Right renal cortex interstitium (tissue), 3 donors: ENCODE measurements at places on chromosomes 12 and 14. TPM values are rescaled to one million over a fixed set of nuclear protein-coding genes. Genes with fewer than 3 reads are reported as not detected.

The KRT72 gene
- polyA plus RNA-seq = not detected

The TNS2 gene
- polyA plus RNA-seq = 78.2 TPM

The ACRBP gene
- 3.5 TPM for polyA plus RNA-seq

DNA sequence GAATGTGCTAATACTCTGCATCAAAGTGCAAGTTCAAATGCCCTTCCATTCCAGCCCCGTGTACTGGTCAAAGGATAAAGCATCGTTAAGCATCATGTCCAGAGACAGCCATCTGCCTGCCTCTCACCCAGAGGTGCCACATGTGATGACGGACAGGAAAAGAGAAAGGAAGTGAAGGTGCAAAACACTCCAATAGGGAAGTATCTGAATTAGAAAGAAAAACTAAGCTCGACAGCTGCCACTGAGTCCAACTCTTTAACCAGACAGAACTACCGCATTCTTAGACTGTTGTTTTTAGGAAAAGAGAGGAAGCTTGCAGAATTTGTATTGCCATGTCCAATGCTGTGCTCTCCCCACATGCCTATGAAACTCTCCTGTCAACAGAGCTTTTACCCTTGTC is 465.0 kb upstream of the SOX5 start:
- no peak for DNase-seq

DNA sequence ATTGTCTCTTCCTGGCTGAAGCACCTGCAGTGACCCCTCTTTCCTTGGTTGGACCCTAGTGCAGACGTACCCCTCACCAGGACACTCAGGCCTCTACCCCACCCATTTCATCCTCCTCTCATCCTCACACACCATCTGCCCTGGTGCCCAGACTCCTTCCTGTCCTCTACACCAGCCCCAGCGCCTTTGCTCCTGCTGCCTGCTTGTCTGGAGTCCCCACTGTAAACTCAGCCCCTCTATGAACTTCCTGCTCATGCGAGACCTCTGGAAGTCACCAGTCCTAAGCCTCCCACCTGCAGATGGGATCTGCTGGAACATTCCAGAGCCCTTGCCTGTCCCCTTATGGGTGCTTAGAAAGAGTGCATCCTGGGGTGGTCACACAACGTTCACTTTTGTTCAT is 242.5 kb downstream of the ADGRD1 start:
- DNase-seq = no peak

DNA sequence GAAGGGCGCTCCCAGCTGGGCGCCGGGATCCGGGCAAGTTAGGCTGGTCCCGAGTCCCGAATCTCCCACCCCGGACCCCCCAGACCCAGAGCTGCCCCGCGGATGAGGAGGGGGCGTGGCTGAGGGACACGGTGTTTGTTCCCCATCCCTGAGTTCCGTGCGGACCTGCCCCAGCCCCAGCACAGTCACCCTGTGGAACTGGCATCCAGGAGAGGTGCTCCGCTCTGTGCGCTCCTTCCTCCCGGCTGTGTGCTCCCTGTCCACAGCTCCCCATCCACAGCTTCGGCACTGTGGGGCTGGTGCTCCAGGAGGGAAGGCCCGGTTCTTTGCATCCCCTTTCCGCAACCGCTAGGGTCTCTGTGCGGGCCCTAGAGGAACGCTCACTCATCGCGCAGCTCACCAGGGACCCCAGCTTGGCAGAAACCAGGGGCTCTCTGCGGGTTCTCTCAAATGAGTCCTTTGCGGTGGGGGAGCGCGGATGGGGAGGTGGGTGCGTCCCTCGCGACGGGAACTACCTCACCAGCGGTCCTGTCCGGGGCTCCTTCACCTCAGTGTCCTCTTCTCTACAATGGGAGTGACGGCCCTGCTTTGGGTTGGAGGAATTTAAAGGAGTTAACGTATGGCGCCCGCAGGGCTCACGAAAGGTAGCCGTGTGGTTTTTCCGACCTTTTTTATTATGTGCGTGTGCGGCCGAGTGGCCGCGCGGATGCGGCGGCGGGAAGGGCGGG is 845 bp downstream of the TMEM132C start:
- no peak for DNase-seq
